ENCODE measurements at places on chromosomes 5 and 9.

- no peak for DNase-seq
Observed at GRCh38 chr9:121780177-121781040, 129.0 kb downstream of the DAB2IP start.

GRCh38 chr5:90563108-90563507, 4.5 kb downstream of the ADGRV1 start:
- no peak for DNase-seq

- DNase-seq: no peak
Observed at GRCh38 chr9:33908749-33909148, 91.8 kb downstream of the UBE2R2 start.

DNA sequence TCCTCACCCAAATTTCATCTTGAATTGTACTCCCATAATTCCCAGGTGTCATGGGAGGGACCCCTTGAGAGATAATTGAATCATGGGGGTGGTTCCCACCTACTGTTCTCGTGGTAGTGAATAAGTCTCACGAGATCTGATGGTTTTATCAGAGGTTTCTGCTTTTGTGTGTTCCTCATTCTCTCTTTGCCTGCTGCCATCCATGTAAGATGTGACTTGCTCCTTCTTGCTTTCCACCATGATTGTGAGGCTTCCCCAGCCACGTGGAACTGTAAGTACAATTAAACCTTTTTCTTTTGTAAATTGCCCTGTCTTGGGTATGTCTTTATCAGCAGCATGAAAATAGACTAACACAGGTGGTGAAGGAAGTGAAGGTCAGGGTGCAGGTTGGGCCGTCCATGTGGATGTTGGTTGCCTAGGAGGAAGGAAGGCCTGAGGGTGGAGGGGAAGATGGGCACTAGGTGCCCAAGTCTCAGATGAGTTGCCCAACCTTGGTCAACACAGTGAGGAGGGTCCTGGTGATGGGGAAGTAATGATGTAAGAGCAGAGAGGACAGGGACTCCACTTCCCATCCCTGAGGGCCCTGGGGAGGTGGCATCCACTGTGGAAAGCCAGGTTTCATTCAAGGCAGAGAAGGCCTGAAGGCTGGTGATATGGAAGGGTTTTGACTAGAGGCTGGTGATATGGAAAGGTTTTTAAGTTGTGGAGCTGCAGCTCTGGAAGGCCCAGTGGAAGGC, 92.6 kb downstream of the HSPA4 start:
- DNase-seq: no peak

DNA sequence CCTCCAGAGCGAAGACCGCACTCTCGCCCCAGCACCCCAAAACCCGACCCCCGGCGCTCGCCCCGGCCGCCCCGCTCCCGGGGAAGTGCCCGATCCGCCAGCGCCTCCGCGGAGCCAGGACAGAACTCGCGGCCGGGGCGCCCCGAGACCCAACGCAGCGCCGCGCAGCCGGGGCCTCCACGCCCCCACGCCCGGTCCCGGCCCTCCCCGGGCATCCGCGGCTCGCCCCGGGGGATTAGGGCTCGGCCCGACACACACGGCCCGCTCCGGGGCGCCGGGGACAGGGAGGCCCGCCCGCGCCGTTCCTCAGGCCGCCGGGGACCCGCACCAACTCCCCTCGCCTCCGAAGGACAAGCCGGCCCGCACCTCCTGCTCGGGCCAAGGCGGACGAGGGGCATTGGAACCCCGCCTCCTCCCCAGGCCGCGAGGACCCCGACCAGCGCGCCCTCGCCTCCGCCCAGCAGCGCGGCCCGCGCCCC, 544 bp downstream of the FNBP1 start:
- DNase-seq: no peak

GRCh38 chr9:130806327-130806716, 28.7 kb upstream of the ABL1 start:
- DNase-seq: no peak

GRCh38 chr5:72991394-72991793, 35.6 kb downstream of the FCHO2 start:
- DNase-seq: no peak

GRCh38 chr5:143074414-143074996, 304.3 kb downstream of the ARHGAP26 start:
- DNase-seq: no peak

DNA sequence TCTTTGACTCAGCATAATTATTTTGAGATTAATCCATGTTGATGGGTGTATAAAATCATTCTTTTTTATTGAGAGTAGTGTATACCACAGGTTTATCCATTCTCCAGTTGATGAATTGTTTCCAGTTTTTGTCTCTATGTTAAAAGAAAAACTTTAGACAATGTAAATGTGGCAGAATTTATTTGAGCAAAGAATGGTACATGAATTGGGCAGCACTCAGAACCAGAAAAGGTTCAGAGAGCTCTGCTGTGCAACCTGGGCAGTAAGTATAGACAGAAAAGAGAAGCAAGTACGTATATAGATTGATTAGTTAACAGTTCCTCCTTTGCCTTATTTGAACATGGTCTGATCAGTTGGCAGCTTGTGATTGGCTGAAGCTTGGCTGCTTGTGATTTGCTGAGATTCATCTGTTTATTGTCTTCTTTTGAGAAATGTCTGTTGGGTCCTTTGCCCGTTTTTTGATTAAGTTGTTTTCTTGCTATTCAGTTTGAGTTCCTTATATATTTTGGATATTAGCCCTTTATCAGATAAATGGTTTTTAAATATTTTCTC, 41.4 kb downstream of the CDC42SE2 start:
- no peak for DNase-seq

DNA sequence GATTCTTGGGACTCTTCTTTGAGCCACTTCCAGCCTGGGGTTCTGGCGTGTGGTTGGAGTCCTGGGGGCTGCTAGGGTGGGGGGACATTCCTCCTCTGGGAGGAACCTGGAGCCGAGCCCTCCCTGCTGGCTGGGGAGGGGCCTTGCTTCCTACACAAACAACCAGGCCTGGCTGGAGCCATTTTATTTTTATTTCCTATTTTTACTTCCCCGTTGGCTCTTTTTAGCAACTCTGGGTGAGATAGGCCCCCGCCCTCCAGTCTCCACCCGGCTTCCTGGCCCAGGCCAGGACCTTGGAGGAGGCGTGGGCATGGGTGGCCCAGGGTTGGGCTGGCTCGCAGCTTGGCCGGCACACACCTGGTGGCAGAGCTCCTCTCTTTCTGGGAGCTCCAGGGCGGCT, 15.1 kb downstream of the RXRA start:
- DNase-seq: no peak

DNA sequence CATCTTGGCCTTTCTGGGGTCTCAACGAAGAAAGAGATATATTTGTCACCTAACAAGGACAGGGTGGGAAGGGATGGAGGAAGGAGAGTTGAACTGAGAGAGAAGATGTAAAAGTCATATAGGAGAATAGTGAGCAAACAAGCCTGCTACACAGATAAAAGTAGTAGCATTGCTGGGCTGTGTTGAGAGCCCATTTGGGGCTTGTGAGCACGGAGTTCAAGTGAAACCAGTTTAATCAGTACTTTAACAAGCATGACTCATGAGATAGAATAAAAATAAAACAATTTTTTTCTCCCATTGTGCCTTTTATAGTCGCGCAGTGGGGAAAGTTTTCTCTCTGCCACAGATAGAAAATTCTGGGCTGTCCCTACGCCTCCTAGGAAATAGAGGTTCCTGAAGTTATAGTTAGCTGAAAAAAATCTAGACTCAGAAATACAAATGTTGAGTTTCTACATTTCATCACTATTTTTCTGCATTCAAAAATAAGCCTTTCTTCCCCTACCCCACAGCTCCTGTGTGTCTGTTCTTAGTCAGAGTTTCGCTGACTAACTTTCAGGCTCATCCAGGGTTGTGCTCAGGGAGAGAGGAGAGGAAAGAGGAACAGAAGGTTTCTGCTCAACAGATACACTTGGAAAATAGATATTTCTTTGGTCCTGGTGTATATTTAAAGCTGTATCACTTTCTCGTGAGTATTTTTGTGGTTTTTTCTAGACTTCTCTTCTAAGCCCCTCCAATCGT, 395.8 kb upstream of the ADAMTSL1 start:
- DNase-seq: no peak

GRCh38 chr5:60507687-60508086, 192.3 kb downstream of the DEPDC1B start:
- no peak for DNase-seq

GRCh38 chr9:128068386-128069205, 564 bp downstream of the SLC25A25 start:
- no peak for DNase-seq
